ENCODE measurements at places on chromosomes 5 and 9.
A peak's percentile ranks its signal among the peaks of the same experiment; 100 is the strongest.

- DNase-seq, result peak; percentile 16
Observed at GRCh38 chr9:134058716-134059115, 9.1 kb downstream of the BRD3 start.

GRCh38 chr5:140166911-140167310 is 8.1 kb upstream of the CYSTM1 start:
- DNase-seq, result peak; percentile 68

GRCh38 chr9:134396825-134397224 is 70.6 kb downstream of the RXRA start:
- DNase-seq, result peak; percentile 39

DNA sequence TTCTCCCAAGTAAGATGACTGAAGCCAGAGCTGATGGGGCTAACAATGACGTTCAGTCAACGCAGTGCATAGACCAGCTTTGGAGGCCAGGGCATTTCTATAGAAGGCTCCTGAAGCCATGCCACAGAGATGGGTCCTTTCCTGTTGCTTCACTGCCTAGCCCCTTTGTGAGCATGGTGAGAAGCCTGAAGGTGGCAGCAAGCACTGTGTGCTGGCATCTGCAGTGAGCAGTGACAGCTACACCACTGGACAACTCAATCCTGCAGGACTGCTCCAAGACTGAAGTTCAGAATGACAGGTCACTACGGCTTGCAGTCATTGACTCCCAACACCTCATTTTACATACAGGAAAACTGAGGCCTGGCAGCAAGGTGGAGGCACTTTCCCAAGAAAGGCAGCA is 229.0 kb downstream of the TSSK1B start:
- DNase-seq, result no peak

- DNase-seq, result peak; percentile 51
Observed at GRCh38 chr5:57174128-57174889, 450 bp downstream of the GPBP1 start.

DNA sequence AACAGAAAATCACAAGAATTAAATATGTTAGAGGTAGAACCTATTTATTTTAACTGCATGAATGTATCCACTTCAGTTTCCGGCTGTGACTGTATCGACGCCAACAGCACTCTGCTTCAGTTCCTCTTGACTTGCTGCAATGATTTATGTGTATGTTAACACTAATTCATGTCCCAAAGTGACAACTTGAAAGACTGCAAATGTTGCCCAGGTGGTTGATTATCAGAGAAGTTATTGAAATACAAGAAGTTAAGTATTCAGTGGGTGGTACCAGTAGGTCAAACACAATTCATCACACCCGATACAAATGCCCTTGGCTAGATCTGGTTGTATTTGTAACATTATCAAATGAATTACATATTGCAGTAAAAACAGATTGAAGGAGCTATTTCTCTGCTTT is 622.7 kb upstream of the CDH18 start:
- DNase-seq, result no peak

DNA sequence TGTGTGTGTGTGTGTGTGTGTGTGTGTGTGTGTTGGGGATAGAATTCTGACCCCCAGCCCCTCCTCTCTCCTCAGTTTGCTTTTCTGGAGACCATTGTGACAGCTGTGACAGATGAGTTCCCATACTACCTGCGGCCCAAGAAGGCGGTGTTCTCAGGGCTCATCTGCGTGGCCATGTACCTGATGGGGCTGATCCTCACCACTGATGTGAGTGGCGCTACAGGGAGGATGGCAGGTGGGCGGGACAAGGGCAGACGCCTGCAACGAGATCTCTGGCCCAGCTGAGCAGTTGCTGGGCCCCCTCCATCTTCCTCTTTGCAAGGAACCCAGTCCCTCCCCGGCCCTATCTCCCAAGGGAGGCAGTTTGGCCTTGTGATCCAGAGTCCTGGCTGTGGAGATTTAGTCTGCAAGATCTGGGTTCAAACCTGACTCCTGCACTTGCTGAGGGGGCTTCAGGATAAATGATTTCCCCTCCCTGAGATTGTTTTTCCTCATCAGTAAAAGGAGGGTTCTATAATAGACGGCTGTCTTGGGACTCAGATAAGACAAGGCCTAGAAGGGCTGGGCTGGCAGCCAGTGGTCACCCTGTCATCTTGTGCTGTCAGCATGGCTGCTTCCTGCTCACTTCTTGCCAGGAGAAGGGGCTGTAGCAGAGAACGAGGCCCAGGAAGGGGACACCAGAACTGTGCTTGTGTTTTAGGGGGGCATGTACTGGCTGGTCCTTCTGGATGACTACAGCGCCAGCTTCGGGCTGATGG is 14.1 kb downstream of the SLC6A7 start:
- DNase-seq, result no peak

- DNase-seq, result no peak
Observed at GRCh38 chr5:62317810-62318209, 11.8 kb downstream of the KIF2A start.

DNA sequence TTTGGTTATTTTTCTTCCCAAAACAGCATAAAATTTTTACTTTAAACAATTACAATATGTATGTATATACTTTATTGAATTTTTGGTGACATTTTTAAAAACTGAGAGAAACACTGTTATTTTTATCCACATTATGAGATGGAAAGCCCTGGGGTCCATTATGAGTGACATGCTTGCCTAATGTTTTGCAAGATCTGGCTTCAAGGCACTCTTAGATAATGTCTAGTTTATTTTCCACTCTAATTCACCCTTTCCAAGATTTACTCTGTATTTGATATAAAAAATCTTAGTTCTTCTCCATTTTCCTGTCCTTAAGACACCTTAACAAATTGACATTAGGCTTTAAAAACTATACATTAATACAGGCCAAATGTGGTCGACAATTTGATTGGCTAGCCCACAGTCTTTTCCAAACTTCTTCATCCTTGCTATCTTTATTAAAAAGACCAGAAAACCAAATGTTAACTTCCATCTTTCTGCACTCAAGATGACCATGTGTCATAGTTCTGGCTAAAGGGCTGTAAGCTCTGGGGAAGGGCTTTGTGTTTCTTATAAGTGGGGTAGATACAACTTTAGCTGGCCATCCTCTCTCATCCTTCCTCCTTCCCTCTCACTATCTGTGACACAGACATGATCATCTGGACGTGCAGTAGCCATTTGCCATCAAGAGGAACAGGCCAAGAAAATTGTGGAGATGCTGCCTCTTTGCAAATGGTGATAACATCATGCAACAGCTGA is 561.1 kb downstream of the PDE4D start:
- DNase-seq, result no peak

- DNase-seq, result no peak
Observed at GRCh38 chr5:144207875-144208444, 37.3 kb downstream of the KCTD16 start.

DNA sequence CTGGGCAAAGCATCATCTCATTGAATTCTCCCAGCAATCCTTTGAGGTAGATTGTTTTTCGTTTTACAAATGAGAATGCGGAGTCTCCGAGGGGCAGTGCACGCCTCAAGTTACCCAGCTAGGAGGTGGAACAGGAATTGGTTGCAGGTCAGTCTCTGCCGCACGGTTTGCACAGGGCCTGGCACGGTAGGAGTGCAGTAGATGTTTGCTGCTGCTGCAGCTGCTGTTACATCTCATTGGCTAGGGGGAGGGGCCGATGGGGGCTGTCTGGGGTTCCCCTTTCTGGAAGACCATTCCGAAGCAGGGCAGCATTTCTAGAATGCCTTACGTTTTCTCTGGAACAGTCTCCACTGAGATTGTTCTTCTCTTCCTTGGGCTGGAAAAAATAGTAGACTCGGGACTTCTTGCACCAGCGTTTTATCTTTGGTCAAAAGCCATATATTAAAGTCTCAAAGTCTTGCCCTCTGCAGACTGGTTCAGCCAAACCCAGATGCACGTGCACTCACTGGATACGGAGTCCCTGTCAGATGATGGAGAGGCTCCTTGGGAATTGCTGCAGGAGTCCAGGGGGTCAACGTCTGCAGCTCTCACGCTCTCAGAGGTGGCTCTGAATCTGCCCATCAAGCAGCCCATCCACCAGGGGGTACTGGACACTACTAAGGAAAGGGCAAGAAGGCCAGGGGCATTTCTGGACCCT is 1.2 kb downstream of the USP20 start:
- peak; percentile 7 for DNase-seq

DNA sequence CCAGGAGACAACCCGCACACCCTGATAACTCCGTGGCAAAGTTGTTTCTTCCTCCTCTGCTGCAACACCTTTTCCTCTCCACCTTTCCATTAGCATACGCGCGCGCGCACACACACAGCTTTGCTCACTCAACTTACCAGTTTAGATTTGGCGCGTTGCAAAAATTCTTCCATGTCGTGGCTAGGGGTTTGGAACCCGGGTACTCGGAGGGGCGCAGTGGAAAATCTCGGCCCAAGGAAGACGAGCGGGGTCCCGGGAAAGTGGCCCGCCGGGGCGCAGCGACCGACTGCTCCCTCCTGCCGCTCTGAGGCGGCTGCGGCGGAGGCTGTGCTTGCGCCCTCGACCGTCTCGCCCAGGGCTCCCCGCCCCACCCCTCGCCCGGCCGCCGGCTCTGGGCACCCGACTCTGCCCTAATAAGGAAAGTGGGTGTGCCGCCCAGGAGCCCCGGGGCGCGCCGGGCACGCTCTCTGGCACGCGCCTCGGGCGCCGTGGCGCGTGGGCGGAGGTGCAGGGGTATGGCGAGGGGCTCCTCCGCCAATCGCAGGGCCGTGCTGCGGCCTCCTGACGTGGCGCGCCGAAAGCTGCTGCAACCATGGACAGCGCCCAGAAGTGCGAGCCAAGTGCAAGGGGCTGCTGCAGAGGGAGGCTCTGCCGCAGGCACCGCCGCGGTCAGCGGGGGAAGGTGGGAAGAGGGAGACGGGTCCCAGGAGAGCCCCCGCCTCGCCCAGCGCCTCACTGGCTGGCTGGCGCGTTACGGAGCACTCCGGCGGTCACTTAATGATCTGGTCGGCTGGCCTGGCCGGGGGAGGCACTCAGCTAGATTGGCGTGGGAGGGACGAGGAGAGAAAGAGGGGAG is at the start of gene PRUNE2:
Gene PRUNE2, minus strand, starts transcription at position 324 of the 856 bp plus-strand sequence. Its CDS starts 151 bp downstream, at position 173.
- DNase-seq, result no peak

DNA sequence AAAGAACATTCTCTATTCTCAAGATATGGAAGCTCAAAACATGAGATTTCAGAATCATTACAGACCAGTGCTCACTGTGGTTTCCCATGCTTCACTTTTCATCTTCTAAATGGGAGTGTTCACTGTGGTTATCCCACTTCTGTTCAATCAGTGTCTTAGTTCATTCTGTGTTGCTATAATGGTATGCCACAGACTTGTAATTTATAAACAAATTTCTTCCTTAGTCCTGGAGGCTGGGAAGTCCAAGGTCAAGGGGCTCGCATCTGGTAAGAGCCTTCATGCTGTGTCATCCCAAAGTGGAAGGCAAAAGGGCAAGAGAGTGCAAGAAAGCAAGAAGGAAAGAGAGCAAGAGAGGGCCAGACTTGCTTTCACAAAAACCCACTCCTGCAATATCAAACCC is 146.3 kb downstream of the TTC39B start:
- no peak for DNase-seq

- no peak for DNase-seq
Observed at GRCh38 chr9:34686231-34686630, 4.8 kb downstream of the CCL19 start.

DNA sequence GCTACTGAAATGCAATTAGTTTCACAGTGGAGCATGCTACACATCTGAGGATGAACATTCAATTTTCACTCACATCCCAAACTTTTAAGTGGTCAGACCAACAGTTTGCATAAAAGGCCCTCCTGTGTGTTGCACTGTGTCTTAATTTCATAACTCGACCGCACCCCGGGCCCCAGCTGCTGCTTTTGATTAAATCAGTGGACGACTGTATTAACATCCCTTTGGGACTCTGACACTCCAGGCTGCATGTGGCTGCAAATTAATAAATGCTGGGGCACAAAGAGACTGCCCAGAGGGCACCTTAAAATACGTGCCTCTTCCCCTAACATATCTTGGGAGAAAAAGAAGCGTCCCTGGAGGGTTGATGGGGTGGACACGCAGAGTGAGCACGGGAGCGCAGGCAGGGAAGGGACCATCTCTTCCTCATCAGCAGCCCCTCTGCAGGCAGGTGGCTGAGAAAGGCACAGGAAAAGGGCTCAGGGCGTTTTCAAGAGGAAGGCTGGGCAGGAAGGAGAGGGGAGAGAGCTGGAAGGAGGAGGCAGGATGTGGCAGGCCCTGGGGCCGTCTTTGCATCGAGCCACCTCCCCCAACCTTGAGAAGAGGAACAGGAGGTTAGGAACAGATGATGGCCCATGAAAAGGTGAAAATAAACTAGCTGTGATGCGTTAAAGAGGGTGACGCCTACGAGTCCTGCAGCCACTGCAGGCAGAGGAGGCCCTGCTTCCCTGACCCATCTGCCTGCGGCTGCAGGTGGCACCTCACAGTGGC is 18.6 kb downstream of the MED10 start:
- no peak for DNase-seq

- peak; percentile 53 for DNase-seq
Observed at GRCh38 chr9:93458712-93459111, 5.3 kb upstream of the FAM120AOS start.

DNA sequence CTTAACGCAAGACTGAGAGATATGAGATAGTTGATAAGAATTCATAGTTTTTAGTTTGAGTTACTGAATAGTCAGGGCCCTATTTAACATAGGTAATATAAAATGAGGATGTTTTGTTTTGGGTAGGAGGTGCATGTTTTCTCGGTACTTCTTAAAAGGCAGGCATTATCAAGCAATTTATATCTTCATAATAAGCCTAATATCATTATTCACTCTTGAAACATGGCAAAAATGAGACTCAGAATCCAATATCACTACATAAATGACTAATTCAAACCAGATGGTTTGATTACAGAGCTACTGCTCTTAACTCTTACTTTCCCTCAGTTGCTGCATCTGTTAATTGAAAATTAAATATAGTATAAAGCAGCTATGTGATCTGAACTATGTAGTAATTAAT is 2038.7 kb downstream of the EFNA5 start:
- no peak for DNase-seq

GRCh38 chr5:179978792-179979191 is 71.1 kb upstream of the TBC1D9B start:
- no peak for DNase-seq

GRCh38 chr5:139764886-139765408 is 30.7 kb upstream of the PSD2 start:
- DNase-seq, result no peak

DNA sequence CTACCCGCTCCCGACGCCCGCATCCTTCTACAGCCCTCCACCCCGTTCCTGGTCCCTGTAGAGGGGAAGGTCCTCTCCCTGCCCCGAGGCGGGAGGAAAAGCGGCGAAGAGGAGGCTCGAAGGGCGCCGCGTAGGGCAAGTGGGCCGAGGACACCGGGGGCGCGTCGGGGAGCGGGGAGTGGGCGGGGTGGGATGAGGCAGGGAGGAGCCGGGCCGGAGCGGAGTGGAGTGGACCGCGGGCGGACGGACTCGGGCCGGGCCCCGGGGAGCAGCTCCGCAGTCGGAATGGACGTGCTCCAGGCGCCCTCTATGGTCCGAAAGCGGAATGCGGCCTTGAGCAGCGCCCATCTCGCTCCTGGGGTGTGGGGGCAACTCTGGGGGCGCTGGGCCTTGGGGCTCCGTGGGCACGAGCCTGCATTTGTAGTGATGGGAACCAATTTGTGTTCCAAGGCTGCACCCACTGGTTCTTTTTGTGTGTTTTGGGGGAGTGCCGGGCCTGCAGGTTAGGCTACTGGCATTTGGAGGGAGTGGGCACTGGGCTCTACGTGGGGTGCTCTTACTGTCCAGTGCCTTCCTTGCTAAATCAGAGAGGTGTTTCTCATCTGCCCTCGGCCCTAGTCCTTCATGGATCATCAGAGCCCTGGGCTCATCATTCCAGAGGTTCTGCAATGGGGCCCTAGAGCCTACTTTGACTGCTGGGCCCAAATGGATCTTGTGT is 7.3 kb downstream of the IRX1 start:
- DNase-seq, result peak; percentile 26

Data from suppressor macrophage treated with lipopolysaccharide for 4 hours (primary cell).